ENCODE measurements at places on chromosomes 7 and 10.

DNA sequence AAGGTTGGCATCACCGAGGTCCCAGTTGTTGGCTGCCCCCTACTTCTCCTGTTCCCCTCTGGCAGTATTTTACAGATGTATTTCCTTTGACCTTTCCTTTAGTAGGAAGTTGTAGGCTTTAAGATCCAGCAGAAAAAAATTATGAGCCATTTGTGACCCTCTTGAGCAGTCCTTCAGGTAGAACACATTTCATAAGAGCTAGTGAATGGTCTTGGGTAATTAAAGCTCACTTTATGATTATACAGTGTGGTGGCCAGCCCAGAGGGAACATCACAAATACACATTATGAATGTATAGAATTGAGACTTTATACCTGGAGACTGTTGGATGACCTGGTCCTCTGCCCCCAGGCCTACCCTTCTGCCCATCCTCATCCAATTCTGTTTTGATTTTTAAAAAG, 57.0 kb downstream of the KAT6B start:
- no peak for DNase-seq

DNA sequence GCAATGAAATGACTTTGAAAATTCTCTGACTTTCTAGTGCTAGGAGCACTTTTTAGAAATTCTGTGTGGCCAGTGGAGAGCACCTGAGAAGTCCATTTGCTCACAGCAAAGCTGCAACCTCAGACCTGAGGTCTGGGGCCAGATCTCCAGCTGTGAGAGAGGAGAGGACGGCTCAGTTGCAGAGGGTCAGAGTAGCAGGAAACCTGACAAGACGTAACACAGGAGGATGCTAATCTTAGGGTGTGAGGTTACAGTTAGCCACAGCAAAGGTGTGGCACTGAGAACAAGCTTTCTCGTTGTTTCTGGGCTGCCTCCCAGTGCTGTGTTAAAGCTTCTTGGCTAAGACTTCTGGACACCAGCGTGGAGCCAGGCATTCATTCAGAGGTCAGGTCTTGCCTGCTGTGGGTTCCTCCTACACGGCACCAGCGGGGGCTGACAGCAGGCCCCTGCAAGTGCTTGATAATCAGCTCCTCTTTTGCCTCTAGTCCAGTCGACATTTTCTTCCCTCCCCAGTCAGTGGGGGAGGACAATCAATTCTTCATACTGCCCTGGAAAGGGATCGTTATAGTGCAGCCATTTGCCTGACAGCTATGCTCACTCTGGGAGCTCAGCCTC, 435.4 kb upstream of the DPP6 start:
- no peak for DNase-seq

GRCh38 chr7:150463461-150463860, 13.0 kb downstream of the GIMAP8 start:
- no peak for DNase-seq

DNA sequence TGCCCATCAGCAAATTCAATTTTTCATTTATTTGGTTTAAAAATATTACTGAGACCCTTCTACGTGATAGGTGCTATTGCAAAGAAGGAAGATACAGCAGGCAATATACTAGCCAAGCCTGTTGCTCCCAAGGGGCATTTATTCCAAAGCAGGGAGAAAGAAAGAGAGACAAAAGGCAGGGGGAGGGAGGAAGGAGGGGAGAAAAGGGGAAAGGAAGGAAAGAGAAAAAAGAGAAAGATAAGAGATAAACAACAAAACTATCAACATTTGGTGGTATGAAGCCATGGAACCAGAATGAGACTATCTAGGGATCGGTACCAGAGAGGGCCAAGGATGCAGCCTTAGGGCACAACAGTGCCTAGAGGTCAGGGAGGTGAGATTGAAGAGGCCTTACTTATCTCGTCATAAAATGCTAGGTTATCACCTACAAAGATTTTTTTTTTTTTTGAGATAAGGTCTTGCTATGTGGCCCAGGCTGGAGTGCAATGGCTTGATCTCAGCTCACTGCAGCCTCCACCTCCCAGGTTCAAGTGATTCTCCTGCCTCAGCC, 55.3 kb upstream of the CAPZA2 start:
- DNase-seq = no peak
